ENCODE measurements at places on chromosomes 16 and 17. TPM values are rescaled to one million over a fixed set of nuclear protein-coding genes. Genes with fewer than 3 reads are reported as not detected.
A peak's percentile ranks its signal among the peaks of the same experiment; 100 is the strongest.

DNA sequence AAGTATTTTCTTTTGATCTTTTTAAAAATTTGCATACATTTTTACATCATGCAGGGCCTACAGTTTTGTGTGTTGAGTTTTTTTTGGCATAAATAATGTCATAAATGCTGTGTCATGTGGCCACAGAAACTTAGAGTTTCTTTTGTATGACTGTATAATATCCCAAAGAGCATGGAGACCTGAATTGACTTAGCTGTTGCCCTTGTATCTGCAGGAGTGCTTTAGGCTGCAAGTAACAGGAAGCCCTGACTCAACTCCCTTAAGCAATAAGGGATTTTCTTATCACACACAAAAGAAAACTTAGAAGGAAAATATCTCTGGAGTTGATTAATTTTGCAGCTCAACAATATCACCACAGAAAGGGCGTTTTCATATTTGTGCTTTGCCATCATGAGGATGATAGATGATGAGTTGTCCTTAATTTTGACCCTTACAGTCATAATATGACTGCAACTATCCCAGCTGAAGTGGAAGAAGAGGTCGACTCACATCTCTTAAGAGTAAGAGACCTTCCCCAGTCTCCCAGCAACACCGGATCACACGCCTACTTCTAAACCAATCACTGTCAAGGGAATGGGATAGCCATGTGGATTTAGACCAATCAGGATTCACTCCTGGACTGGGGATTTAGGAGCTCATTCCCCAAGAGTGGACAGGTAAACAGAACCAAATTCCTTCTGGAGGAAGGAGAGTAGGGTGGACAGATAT lies 138.9 kb downstream of the GSG1L start:
- peak; percentile 20 for DNase-seq

DNA sequence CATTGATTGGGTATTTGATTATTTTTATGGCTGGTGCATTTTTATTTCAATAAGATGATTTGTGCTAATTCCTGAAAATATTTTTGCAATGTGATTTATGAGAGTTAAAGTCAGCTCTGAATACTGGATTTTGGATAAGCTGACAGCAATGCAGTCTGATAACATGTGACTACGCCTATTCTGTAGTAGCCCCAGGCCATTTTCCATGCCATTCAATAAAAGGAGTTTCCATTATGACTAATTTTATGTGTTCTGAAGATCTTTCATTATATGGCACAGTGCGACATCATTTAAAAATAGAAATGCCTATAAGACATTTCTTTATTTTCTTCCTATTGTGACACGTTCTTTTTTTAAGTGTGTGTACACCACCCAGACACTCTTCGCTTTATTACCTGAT lies 46.3 kb downstream of the KCNJ2 start:
- no peak for DNase-seq

GRCh38 chr16:58733248-58733670 lies 857 bp downstream of the GOT2 start:
- peak; percentile 38 for DNase-seq

DNA sequence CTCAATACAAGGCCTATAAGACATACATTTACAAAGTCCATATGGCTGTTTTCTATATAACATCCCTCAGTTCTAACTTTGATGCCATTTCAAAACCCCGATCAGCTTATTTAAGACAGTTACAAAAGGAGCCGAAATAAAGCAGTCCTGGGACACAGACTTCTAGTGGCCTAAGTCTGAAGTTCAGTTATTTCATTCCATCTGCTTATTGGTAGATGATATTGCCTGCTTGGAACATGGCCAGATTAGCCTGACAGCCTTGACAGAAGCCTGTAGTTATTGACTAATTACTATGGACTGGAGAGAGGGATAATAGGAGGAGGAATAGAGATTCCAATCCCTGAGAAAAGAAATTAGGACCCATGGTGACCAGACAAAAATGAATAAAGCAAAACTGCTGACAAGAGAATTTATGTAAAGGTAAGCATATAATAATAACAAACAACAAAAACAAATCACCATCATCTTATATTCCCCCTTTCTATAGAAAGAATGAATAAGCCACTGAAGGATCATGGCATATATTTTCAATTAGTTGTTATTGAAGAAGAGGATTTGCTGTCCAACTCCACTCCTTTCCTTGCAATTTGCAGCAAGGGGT lies 206.3 kb upstream of the TOM1L1 start:
- DNase-seq = no peak

DNA sequence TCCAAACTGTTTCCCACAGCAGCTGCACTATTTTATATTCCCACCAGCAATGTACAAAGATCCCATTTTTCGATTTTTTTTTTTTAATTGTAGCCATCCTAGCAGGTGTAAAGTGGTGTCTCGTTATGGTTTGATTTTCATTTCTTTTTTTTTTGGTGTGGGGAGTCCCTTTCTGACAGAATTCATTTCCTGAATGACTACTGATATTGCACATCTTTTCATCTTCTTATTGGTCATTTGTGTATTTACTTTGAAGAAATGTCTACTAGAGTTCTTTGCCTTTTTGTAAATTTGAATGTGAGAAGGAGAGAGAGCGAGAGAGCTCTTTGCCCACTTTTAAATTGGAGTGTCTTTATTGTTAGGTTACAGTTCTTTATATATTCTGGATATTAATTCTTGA lies 14.0 kb downstream of the CYB5B start:
- no peak for DNase-seq

- DNase-seq = no peak
Observed at GRCh38 chr17:57046749-57047148, 38.3 kb upstream of the AKAP1 start.

DNA sequence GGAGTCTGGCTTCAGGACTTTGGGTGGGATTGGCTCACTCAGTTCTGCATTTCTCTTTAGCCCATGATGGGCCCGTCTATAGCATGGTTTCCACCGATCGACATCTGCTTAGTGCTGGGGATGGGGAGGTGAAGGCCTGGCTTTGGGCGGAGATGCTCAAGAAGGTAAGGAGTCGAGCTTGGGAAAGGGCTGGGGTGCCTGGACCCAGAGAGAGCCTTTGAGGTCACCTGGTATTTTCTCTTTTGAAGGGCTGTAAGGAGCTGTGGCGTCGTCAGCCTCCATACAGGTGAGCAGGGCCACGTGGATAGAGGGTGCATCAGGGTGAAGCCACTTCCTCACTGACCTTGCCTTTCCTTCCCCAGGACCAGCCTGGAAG lies 2.2 kb downstream of the THOC6 start:
- DNase-seq = no peak

DNA sequence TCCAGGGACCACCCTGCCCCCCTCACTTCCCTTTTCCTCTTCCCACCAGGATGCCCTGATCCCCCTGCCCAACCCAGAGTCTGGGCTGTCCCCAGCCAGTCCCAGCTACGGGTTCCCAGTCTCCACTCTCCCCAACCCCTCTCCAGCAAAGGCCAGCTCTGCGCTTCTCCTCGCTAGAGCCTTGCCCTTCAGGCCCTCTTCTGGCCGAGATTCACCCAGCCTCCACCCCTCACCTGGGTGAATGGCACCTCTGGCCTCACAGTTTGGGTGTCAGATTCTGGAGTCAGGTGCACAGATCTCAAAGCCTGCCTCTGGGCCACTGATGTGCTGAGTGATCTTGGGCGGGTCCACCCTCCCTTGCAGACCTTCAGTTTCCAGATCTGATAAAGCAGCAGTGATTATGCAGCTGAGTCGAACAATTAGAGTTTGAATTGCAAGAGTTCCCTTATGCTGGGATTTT lies 185.6 kb upstream of the TNRC6C start:
- no peak for DNase-seq

GRCh38 chr16:10931134-10931533 lies 11.1 kb downstream of the DEXI start:
- DNase-seq = no peak

GRCh38 chr17:77726549-77727006 lies 231.9 kb upstream of the TNRC6C start:
- no peak for DNase-seq

DNA sequence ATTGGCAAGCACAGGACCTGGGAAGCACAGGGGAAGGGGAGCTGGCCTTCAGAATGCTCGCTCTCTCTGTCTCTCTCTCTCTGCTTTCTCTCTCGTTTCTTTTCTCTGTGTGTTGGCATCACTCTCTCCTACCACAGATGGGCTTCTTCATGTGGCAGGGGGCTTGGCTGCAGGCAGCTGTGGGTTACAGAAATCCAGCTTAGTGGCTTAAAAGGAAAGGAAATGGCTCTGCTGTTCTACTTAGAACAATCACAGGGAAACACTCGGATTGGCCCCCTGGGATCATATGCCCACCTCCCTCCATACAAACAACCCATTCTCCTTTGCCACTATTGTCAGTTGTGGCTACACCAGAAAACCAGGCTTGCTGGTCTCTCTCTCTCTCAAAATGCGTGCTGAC lies 20.4 kb downstream of the TBX2 start:
- no peak for DNase-seq

DNA sequence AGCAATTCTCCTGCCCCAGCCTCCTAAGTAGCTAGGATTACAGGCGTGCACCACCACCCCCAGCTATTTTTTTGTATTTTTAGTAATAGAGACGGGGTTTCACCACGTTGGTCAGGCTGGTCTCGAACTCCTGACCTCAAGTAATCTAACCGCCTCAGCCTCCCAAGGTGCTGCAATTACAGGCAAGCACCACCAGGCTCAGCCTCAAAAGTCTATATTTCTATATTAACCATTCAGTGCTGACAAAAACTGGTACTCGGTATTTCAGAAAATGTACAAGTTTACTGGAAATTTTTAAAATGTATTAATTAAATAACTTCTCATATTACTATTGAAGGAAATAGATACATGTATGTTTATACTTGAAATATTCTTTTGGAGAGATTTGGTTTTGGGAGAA lies 1.4 kb upstream of the HEXD start:
- no peak for DNase-seq

- DNase-seq = no peak
Observed at GRCh38 chr16:68833251-68833650, 10.1 kb upstream of the TANGO6 start.

DNA sequence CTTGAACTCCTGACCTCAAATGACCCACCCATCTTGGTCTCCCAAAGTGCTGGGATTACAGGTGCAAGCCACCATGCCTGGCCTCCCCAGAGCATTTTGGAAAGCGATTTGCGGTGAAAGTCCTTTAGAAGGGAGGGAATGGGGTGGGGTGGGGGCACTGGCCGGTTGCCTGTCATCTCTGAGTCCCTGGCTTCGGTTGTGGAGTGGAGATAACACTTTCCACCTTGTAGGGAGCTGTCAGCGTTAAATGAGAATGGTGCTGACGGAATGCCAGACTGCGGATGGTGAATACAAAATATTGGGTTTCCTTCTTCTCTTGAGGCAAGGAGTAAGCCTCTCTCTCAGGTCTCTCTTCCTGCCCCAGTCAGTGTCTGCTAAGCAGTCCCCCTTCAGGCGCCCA lies 5.2 kb upstream of the WNT3 start:
- no peak for DNase-seq

GRCh38 chr16:12551530-12551929 lies 252.2 kb downstream of the CPPED1 start:
- no peak for DNase-seq

- no peak for DNase-seq
Observed at GRCh38 chr17:67511804-67512203, 134.7 kb downstream of the PITPNC1 start.

DNA sequence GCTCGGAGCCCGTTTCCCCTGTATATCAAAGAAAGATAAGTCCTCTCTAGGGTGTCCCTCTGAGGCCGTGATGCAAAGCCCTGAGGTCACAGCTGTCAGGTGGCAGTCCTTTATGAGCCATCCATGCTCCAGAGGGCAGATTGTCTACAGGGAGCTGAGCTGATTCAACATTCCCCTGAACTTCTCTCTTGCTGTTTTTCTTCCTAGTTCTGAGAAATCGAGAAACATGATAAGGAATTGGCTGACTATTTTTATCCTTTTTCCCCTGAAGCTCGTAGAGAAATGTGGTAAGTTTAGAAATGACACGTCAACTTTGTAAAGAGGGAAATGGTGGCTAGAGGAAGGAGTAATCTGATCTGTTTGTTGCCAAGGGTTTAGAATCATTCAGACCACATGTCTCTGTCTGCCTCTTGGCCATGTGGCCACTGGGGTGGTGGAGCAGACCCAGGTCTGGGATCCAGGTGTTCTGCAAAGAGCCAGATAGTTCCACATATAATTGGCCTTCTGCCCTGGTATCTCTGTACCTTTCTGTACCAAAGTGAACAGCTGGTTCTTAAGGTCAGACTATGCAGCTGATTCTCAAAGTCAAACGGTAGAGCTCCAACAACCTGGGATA lies 3.5 kb downstream of the CTNS start:
- DNase-seq = no peak

Gene TP53TG3F
- not detected for total RNA-seq

Gene TVP23A
- not detected for total RNA-seq

Gene FAM171A2
- total RNA-seq = not detected

Gene MYLK3
- total RNA-seq = not detected

Gene CRHR1
- not detected for total RNA-seq

Gene RUSF1
- total RNA-seq = 88.8 TPM

Gene KCNAB3
- 4.2 TPM for total RNA-seq

Gene HOXB8
- total RNA-seq = not detected

Gene IRX3
- 17.6 TPM for total RNA-seq

Gene PGAP6
- 23.9 TPM for total RNA-seq
